T-cell (primary cell): ENCODE measurements at places on chromosomes 7 and 10. TPM values are rescaled to one million over a fixed set of nuclear protein-coding genes. Genes with fewer than 3 reads are reported as not detected.

Gene ZCWPW1
- 13.9 TPM for total RNA-seq

Gene EBF3
- total RNA-seq: not detected

Gene FAM25C
- not detected for total RNA-seq

Gene ADCY1
- 0.03 TPM for total RNA-seq

Gene RHEB
- total RNA-seq: 36.2 TPM

Gene ZPBP
- total RNA-seq: not detected
